ENCODE measurements at places on chromosomes 13 and 19. TPM values are rescaled to one million over a fixed set of nuclear protein-coding genes. Genes with fewer than 3 reads are reported as not detected.

The PSG7 gene
- total RNA-seq = not detected

The ZNF723 gene
- 0.12 TPM for total RNA-seq

The MYO1F gene
- 0.36 TPM for total RNA-seq

The NRTN gene
- not detected for total RNA-seq

The COLGALT1 gene
- total RNA-seq = 101 TPM

DNA sequence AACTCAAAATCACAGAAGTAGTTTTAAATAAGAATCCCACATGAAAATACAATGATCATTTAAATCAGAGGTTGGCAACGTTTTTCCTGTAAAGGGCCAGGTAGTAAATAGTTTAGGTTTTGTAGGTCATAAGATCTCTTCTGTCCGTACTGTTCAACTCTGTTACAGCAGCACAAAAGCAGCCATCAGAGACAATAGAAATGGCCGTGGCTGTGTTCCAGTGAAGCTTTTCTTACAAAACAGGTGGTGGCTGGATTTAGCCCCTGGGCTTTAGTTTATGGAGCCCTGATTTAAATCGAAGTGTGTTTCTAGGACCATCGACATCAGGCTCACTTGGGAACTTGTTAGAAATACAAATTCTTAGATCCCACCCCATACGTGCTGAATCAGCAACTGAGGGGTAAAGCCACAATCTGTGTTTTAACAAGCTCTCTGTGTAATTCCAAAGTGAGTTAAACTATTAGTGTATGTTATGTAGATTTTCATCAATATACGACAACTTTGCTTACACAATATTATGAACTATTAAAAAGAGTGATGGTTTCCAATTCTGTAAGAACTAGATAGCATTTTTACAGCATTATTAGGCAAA, 54.8 kb upstream of the MIR17HG start:
- DNase-seq = no peak

DNA sequence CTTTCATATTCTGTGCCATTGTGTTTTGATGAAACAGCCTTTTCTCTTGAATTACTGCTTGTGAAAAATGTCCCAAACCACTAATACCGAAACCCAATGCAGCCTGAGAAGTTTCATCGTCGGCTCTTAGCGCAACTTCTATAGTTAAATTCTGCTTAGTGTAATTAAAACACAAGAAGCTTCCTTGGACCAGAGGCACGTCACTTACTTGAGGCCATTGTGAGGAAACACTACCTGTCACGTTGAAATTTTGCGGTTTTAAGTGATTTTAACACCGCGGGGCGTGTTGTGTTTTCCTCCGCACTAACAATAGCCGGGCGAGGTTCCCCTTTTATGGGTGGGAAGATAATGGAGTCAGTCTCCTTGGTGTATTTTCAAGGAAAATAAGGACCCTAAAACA, 70.9 kb downstream of the GGACT start:
- DNase-seq = no peak

DNA sequence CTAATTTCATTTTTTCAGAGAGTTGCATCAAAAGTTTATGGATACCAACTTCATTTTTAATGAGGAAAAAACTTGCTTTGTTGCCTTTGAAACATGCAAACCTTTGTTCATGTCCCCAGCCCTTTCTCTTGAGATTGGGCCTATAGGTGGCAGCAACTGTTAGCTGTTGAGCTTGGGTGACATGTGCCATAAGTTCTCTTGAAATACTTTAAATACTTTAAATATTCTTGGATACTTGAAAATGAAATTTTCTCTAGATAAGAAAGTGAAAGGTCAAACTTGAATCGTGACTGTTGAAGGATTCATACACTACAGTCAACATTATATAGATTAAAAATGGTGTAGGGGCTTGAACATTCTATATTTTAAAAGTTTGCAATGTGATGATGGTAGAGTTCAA, 294.9 kb downstream of the NDFIP2 start:
- DNase-seq = peak; percentile 71

DNA sequence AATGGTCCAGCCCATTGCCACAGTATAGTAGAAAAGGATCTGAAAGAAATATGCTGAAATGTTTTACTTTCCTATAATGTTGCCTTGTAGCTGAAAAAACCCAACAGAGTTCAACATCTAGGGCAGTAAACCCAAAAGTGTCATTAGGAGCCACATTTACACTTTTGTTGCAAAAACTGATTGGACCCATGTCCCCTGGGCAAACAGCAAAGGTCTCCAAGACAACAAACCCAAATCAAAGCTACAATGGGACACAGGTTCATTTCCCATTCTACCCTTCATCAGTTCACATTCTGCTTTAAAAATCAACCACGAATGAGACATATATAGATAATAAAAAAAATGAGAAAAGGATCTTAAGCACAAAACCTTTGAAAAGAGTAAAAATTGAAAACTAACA, 744.8 kb downstream of the PCDH17 start:
- DNase-seq = no peak

DNA sequence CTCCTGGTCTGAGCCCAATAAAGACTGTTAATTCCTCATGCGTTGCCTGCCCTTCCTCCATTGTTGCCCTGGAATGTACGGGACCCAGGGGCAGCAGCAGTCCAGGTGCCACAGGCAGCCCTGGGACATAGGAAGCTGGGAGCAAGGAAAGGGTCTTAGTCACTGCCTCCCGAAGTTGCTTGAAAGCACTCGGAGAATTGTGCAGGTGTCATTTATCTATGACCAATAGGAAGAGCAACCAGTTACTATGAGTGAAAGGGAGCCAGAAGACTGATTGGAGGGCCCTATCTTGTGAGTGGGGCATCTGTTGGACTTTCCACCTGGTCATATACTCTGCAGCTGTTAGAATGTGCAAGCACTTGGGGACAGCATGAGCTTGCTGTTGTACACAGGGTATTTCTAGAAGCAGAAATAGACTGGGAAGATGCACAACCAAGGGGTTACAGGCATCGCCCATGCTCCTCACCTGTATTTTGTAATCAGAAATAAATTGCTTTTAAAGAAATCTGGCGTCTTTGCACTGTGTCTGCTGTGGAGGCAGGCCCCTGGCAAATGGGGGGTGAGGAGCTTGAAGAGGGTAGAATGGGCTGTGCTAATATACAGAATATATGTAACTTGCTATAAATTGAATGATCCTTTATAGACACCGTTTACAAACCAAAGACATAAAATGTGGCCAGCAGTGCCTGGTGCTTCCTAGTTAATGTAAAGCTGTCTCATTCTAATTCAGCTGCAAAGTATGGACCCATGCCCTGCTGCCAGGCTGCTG, 4.2 kb upstream of the RPS11 start:
- DNase-seq = no peak

GRCh38 chr13:75566658-75567057, 17.1 kb downstream of the UCHL3 start:
- DNase-seq = peak; percentile 42

DNA sequence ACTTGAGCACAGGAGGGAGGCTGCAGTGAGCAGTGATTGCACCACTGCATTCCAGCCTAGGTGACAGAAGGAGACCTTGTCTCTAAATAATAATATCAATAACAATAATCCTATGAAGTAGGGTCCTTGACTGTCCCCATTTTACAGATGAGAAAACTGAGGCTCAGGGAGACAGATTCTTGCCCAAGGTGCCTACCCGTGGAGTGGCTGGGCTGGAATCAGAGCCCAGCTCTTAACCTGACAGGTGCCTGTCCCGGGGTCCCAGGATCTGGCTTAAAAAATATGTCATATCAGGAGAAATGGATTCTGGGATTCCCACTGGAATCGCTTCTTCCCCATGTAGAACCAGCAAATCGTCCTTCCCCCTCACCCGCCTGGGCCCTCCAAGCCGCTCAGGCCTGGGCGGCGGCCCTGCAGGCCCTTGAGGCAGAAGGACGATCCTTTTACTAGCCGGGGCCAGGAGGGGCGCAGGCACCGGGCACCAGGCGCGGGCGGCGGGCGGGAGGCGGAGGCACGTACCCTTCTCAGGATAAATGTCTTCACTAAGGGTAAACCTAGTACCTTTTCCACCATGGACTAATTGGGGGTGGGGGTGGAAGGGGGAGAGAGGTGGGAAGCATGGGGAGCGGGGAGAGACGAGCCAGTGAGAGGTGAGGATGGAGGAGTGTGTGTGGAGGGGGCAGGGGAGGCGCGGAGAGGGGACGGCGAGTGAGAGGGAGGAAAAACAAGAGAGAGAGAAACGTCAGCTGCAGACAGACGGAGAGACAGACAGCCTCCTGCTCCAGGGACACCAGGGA, 60.6 kb downstream of the COLGALT1 start:
- DNase-seq = no peak

DNA sequence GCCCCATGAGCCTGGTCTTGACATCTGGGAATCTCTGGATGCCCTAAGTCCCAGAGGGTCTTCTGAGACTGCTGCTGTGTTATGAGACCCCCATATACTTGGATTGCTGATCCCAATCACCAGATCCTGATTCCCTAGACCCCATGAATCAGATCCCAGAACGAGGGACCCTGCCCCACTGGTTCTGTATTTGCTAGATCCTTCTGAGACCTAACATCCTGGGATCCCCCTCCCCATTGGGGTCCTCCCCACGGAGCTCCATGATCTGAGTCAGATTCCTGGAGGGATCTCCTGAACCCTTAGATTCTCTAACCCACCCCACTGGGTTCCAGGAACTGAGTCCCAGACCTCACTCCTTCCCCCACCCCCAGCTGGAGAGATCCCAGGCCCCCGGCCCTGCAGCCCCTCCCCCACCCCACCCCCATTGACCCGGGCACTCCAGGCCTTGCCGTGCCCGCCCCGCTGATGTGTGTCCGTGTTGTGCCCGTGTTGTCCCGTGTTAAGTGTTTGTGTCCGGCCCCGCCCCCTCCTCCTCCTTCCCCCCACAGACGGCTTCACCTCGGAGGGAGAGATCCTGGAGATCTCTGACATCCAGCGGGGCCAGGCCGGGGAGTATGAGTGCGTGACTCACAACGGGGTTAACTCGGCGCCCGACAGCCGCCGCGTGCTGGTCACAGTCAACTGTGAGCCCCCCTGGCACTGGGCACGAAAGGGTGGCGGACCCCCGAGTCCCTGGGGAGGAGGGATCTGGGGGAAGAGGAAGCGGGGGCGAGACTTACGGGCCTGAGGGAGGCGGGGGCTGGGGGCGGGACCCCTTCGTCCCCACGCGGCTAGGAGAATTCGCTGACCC, 15.0 kb downstream of the IGLON5 start:
- no peak for DNase-seq

GRCh38 chr13:26880735-26881134, 120.1 kb upstream of the GPR12 start:
- DNase-seq = peak; percentile 9

DNA sequence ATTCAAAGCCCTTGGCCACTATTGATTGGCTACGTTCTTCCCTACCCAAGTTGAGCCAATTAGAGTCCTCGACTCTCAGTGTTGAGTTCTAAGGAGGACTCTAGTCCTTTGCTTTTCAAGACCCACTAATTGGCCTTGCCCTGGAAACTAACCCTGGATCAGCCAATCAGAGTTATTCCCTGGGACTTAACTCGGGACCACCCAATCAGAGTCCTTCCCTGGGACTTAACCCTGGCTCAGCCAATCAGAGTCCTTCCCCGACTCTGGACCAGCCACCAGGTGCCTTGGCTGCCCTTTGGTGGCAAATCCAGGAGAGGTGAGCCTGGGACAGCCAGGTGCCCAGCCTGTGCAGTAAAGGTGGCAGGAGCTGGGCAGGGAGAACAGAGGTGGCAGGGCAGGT, 28.7 kb downstream of the ATP8B3 start:
- DNase-seq = no peak

DNA sequence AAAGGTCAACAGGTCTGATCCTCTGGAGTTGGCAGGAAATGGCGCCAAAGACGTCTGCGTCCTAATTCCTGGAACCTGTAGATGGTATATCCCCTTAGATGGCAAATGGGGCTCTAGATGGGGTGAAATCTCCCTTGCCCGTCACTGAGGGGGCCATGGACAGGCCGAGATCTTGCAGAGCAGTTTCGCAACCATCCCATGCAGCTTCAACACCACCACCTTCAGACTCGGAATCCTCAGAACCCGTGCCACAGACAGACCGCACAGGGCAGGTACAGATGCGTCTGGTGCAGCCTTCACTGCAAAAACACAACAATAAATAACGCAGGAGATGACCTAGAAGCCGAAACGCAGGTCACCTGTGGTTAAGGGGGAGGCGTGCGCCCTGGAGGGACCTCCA, 17.7 kb downstream of the REXO1 start:
- no peak for DNase-seq

DNA sequence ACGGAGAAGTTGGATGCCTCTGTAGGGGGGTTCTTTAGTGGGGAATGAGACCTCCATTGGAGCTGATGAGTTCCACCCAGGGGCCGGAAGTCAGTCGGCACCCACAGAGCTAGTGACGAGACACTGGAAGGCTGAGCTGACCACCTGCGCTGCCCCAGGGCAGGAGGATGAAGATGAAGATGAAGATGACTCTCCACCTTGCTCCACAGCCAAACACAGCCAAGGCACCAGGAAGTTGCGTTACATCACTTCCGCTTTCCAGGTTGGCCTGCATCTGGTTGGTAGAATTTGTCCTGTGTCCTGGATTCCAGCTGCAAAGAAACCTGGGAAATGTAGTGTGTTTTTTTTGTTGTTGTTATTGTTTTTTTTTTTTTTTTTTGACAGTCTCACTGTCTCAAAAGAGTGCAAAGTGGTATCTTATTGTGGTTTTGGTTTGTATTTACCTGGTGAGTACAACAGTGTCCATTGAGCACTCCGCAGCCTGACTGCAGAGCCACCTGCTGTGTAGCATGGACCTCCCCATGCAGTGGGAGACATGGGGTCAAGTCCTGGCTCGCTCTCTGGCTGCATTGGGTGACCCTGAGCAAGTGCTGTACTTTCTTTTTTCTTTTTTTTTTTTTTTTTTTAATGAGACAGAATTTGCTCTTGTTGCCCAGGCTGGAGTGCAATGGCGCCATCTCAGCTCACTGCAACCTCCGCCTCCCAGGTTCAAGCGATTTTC, 1.9 kb downstream of the TBC1D17 start:
- no peak for DNase-seq

GRCh38 chr13:113176280-113176679, 17.8 kb downstream of the PROZ start:
- no peak for DNase-seq

- DNase-seq = no peak
Observed at GRCh38 chr13:64767054-64767453, 2463.1 kb downstream of the PCDH9 start.

DNA sequence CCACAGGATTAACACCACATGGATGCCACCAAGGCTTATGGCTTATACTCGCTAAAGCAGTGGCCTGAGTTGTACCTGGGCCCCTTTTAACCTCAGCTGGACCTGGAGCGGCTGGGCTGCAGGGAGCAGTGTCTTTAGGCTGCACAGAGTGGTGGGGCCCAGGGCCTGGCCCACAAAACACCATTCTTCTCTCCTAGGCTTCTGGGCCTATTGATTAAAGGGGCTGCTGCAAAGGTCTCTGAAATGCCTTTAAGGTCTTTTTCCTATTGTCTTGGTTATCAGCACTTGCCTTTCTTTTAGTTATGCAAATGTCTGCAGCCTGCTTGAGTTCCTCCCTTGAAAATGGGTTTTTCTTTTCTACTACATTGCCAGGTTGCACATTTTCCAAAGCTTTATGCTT, 973.9 kb upstream of the PRR20A start:
- no peak for DNase-seq

GRCh38 chr13:44465318-44465717, 91.7 kb downstream of the SERP2 start:
- peak; percentile 30 for DNase-seq

GRCh38 chr19:4196587-4197148, 14.2 kb downstream of the ANKRD24 start:
- DNase-seq = no peak

GRCh38 chr13:77331421-77331820, 4.5 kb upstream of the MYCBP2 start:
- no peak for DNase-seq

Measured in RPMI7951 (cell line).